ENCODE measurements at places on chromosomes 1 and 21.
A peak's percentile ranks its signal among the peaks of the same experiment; 100 is the strongest.

DNA sequence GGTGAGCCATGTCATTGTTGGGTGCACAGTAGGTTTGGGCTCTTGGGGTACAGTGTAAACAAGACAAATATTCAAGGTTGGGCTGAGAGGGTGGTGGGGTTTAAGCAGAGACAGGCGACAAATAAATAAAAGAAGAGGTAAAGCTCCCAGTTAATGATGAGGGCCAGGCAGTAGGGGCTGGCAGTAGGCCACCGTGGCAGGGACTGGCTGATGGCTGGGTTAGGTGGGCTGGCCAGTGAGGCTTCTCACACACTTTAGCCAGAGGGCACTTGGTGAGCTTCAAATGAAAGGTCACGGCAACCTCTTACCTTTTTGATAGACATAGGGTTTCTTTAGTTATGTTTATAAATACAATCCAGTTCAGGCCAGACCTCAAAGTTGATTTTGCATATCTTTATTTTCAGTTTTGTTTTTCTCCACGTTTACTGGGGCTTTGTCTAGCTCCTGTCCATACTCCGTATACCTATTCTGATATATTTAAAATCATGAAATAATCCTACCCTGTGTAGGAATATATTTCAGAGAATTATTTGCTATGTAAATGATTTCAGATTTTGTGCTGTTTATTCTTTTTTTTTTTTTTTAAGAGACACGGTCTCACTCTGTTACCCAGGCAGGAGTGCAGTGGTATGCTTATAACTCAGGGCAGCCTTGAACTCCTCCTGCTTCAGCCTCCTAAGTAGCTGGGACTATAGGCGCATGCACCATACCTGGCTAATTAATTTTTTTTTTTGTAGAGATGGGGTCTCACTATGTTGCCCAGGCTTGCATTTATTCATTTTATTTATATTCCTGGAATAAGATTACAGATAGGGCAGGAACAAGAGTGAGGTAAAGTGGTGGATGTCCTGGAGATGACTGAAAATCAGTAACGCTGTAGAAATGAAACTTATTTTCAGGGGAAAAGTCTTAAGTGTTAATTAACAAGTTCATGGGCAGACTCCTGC is 122.7 kb downstream of the RYR2 start:
- no peak for DNase-seq

DNA sequence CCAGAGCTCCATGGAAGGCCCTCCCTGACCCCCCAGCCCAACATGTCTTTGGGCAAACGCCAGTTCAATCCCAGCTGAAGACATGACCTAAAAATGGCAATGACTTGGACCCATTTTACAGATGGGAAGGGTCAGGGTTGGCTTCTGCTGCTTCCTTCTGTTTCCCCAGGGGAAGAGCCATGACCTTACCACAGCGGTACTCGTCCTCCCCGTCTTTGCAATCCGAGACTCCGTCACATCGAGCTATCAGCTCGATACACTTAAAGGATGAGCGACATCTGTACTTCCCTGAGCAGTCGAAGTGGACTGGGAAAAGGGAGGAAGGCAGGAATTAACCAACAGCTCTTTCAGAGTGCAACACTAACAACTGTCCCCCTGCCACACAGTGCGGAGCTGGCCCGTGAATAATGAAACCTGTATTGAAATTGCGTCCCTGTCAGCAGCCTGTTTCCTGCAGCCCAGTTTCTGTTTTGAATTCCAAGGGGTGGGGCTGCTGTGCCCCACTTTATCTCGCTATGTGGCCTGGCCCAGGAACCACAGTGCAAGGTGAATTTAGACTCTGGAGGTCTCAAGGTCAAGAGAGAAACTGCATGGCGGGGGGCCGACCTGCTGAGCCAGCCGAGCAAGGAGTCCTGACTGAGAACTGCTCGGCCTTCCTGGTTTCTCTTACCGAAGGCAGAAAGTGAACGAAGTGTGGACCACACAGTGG is 7.0 kb downstream of the TMPRSS3 start:
- no peak for DNase-seq

DNA sequence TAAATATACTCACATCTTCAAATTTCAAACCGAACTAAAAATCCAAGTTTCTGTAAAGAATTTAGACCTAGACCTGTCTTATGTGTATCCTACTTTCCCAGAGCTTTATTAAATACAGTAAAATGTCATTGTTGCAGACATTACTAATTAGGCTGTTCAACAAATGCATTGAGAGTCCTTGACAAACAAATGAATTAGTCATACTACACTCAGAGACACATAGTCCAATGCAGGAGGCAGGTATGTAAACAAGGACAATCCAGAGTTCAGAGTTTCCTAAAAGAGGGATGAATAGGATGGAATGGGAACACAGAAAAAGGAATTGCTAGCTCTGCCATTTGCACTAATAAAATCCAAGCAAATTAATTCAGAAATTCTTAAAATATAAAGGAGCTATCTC is 1.6 kb upstream of the EGLN1 start:
- DNase-seq = peak; percentile 3

- no peak for DNase-seq
These were observed 27.8 kb downstream of the SELL start for GRCh38 chr1:169683661-169684060.

DNA sequence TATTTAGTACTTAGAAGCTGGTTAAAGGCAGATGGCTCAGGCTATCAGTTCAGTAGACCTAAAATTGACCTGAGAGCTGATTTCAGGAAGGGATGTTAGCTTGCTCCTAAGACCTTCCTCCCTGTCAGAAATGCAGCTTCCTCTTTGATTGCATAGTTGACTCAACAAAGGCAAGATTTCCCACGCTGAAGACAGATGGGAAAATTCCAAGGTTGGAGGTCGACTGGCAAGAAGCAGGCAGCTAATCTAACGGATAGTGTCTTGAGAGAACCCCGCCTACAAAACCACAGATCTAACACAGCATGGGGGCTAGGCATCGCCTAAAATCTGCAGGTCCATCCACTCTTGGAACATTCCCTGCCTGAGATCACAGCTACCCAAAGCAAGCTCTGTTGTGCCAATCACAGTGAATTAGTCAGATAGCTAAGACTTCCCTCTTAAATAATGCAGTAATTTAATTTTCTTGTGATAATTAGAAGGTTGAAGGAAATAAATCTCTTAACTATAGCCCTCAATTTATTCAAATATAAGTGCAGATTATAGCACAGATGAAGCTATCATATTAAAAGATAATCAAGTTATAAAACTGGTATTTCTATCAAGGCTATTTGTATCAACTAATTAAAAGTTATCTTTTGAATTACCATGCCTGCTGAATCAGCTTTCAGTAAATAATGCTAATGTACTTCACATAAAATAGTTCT is 357.8 kb upstream of the SGIP1 start:
- no peak for DNase-seq

DNA sequence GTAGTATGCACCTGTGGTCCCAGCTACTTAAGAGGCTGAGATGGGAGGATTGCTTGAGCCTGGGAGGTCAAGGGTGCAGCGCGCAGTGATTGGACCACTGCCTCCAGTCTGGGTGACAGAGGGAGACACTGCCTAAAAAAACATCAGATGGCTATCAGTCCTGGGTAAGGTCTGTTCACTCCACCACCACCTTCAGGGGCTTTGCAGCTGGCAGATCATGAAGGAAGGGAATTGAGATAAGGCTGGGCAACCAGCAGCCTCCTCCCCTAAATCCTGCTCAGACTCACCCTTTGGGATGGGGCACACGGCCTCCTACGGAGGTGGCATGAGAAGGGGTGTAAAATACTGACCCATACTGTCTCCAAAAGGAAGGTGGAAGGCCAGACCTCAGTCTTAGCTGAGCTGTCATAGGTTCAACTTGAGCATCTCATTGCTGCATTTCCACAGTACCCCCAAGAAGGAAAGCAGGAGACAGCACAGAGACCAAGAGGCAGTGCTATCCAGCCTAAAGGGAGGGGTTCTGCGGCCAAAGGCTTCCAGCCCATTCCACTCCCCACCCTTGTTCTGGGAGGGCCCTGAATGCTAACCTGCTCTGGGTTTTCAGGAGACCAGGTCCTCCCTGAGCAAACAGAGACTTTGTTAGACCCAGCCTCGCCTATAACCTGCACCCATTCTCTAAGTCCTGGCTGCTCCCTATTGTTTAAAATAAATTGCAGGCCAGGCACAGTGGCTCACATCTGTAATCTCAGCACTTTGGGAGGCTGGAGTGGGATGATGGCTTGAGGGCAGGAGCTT is 13.7 kb downstream of the SLC45A3 start:
- DNase-seq = no peak

DNA sequence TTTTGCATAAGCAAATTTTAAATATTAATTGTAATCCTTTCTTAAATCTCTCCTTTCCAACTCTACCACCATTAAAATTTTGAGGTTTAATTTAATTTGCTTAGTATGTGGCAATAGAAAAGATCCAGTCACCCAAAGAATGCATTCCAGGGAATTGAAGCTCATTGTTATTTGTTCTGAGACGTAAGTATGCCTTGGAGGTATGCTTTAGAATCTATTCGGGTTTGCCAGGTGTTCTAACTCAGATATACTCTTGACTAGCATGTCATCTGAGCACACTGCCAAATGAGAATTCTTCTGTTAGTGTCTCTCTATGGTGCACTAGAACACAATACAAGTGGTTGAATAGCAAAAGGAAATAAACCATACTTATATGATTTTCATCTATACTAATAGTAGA is 813.6 kb upstream of the ADGRL2 start:
- no peak for DNase-seq

DNA sequence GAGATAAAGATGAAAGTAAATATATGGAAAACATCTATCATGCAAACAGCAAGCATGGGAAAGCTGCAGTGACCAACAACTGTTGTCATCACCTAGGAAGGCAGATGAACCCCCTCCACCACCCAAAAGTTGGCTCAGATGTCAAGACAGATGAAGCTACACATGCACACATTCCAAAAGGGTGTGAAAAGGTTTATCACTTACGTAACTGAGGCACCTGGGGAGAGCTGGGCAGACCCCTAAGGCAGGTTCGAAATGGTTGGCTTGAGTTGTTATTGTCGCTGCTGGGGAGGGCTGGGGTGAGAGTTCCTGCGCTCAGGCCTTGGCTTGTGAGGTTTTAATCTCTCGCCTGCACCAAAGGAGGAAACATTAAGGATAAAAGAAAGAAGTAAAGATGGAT is 355.1 kb upstream of the CHRM3 start:
- DNase-seq = no peak

GRCh38 chr1:61370177-61370912 is 288.0 kb downstream of the NFIA start:
- DNase-seq = no peak

GRCh38 chr1:223793716-223794115 is 52.0 kb downstream of the TP53BP2 start:
- DNase-seq = no peak

- no peak for DNase-seq
These were observed 4.7 kb downstream of the FRRS1 start for GRCh38 chr1:99761774-99762173.

DNA sequence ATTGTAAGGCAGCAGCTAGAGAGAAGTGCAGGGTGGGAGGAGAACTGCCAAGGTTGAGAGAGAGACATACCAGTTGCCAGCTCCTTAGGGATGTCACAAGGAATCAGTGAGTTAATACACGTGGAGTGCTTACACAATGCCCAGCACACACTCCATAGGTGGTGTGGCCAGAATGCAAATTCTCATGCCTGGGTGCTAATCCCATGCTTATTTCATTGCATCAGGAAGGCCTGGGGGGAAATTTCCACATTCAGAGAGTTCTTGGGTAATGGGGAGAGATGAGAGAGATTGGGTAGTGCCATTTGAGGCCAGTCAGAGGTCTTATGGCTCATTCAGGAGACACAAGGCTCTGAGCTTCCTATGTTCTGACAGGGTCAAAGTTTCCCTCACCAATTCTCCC is 38.7 kb downstream of the GJA5 start:
- no peak for DNase-seq

All from HFFc6 (cell line).